Upper lobe of right lung (tissue), 1 donor: ENCODE measurements at places on chromosomes 13 and 19. TPM values are rescaled to one million over a fixed set of nuclear protein-coding genes. Genes with fewer than 3 reads are reported as not detected.
A peak's percentile ranks its signal among the peaks of the same experiment; 100 is the strongest.

- no peaks in the 10 kb centered on the region for H3K36me3 ChIP-seq
- DNase-seq: no peak
These were observed 318.0 kb upstream of the KLF12 start for GRCh38 chr13:74452176-74452575.

GRCh38 chr13:37531049-37531448, 67.5 kb downstream of the POSTN start:
- H3K27me3 ChIP-seq: no peaks in the 10 kb centered on the region
- DNase-seq: no peak
- no peak overlapping the region for H3K4me3 ChIP-seq
- no peaks in the 10 kb centered on the region for H3K4me1 ChIP-seq
- H3K36me3 ChIP-seq: no peaks in the 10 kb centered on the region

DNA sequence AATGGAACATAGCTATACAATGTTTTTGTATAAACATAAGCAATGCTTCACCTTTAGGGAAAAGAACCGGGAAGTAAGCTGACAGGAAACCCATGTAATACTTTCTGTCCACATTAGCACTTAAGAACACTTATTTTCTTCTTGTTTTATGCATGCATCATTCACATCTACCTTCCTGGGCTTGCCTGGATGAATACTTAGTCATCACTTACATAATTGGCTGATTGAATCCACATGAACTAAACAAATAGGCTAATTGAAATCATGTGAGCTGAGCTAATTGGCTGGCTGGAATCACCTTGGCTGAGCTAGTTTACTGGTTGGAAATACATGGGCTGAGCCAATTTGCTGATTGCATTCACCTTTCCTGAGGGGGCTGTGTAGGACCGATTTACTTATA, 78.8 kb downstream of the ZNF726 start:
- no peaks in the 10 kb centered on the region for H3K4me1 ChIP-seq
- H3K27ac ChIP-seq: no peak overlapping the region
- no peak for DNase-seq
- no peaks in the 10 kb centered on the region for H3K27me3 ChIP-seq
- no peak overlapping the region for H3K4me3 ChIP-seq

DNA sequence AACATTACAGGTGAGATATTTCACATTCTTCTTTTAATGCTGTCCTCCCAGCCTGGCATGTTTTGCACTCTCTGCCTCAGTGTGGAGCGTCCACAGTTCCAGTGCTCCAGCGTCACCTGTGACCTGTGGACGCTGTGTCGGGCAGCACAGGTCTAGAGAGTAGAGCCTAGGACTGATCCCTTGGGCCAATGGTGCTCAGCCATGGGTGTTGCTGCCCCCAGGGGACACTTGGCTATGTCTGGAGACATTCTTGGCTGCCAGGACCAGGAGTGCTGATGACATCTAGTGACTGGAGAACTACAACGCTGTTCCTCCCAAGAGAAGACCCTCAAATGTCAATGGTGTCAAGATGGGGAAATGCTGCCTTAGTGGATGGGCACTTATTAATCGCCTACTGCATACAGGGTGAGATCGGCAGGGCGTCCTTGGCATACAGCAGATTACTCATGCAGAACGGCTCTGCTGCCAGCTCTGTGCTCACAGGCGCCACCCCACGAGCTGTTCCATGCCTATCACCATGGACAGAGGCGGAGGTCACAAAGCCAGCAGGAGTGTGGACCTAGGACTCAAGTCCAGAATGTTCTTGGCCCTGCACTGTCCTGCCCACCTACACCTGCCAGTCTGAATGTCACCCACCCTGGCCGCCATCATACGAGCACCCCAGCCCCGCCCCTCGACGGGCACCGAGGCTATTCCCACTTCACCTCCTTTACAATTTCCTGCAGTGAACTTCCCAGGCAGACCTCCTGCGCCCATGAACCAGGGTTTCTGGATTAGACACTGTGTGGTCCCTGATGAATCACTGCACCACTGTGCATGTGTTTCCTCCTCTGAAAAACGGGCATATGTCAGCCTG, 13.9 kb upstream of the MADCAM1 start:
- no peak for DNase-seq
- no peak overlapping the region for H3K4me3 ChIP-seq
- no peaks in the 10 kb centered on the region for H3K36me3 ChIP-seq
- H3K4me1 ChIP-seq: no peaks in the 10 kb centered on the region

DNA sequence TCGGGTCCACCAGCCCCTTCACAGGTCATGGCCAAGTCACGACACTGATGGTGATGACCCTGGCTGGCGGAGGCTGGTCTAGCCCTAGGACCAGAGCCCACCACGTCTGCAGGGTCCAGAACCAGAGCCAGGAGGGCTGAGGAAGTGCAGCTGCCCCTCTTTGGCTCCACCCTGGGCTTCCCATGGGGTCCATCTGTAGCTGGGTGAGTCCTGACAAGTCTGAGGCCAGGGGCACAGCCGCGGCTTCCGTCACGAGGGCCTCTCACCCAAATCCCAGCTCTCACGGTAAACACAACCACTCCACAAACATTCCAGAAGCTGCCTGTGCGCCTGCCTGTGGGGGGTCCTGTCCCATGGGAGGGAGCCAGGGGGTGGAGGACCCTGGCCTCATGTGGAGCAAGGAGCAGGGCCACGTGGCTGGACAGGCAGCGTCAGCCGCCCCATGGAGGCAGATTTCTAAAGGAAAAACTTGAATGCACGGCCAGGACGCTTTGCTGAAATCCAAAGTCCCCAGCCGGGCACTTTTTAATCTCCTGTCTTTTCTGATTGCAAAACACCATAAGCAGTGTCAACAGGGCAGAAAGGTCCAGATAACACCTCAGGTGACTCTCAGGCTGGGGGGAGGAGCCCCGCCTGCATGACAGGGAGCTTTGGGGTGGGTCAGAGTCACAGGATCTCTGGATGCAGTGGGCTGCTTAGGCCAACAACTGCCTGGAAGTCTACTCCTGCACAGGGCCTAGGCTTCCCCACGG, 29.9 kb downstream of the CEBPG start:
- H3K4me3 ChIP-seq: no peak overlapping the region
- H3K27me3 ChIP-seq: no peaks in the 10 kb centered on the region
- H3K4me1 ChIP-seq: peaks cover 21% of the 10 kb centered on the region

DNA sequence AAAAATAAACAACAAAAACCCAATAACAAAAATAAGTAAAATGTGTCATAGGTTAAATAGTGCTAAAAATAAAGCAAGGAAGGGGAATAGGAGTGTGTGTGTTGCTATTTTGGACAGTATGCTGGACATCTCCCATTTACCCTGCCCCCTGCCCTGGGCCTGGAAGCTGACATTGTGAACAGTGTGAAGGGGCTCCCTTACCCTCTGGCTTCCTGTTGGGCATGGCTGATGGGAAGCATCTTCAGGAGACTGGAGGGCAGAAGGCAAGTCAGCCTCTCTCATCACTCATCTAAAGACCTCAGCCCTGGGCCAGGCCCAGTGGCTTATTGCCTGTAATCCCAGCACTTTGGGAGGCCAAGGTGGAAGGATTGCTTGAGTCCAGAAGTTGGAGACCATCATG, 26.7 kb downstream of the KCTD15 start:
- H3K36me3 ChIP-seq: no peaks in the 10 kb centered on the region
- no peaks in the 10 kb centered on the region for H3K27me3 ChIP-seq
- no peak overlapping the region for H3K4me3 ChIP-seq
- H3K27ac ChIP-seq: no peak overlapping the region

DNA sequence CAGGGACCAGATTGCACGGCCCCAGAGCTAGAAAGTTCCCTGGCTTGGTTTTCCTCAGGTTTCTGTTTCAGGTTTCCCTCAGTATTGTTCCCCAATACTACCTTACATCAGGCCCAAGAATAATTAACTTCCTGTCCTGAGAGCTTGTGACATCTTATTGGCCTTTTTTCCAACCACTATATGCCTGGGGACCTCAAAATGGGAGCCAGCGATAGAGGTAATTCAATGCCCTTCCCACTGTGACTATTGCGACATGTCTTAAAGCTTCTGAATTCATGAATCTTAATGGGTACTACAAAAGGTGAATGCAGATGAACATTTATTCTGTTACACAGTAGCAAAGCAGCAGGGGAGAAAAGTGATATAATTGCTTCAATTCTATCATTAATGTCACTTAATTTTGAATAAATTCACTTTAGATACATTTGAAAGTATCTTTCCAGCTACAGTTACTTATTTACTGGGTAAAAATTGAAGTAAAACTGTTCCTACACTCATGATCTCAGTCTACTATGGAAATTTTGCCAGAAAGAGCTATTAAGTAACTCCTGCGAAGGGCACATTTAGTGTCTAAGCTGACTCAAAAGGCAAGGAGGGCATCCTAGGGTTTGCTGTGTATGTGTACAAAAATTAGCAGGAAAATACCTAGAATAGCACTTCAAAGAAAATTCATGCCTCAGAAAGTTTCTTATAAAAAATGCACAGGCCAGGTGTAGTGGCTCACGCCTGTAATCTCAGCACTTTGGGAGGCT, 4.1 kb downstream of the CRYL1 start:
- peaks cover 3% of the 10 kb centered on the region for H3K4me1 ChIP-seq
- no peaks in the 10 kb centered on the region for H3K27me3 ChIP-seq
- H3K36me3 ChIP-seq: no peaks in the 10 kb centered on the region
- DNase-seq: no peak
- no peak overlapping the region for H3K27ac ChIP-seq

DNA sequence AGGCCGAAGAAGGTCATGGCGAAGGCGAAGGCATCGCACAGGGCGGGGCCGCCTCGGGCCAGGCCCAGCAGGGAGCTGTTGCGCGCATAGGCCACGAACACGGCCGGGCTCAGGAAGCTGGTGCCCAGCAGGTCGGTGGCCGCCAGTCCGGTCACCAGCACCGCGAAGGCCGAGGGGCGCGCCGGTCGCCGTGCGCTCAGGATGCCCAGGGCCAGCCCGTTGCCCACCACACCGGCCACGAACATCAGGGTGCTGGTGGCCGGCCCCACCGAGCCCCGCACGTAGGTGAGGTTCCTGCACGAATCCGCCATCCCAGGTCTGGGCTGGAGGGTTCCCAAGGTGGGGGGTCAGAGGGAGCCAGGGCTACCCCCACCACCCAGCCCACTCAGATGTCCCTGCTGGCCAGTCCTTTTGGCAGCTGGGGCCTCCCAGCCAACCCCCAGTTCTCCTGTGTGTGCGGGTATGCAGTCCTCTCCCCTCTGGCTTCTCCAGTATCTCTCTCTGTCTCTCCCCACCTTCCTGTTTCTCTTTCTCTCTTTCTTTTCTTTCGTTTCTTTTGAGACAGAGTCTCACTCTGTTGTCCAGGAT, 880 bp downstream of the PTGIR start:
- peak overlapping the region; percentile 43 for H3K4me3 ChIP-seq
- no peaks in the 10 kb centered on the region for H3K27me3 ChIP-seq
- H3K4me1 ChIP-seq: peaks cover 38% of the 10 kb centered on the region
- DNase-seq: no peak
- peak overlapping the region; percentile 76 for H3K27ac ChIP-seq

DNA sequence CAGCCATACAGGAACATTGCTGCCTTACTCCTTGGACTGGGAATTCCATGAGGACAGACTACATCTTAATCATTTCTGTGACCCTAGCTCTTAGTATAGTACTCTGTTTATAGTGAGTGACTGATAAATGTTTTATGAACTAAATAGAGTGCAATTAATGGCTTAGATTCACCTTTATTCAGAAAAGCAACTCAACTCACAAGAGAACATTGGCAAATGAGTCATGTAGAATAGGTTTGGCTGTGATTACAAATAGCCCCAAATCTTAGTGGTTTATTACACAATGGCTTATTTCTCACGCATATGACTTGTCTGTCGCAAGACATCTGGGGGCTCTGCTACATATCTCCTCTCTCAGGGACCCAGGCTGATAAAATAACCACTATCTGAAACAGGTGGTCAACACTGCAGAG, 121.6 kb upstream of the KL start:
- no peak for DNase-seq
- no peak overlapping the region for H3K27ac ChIP-seq
- no peaks in the 10 kb centered on the region for H3K4me1 ChIP-seq

The GNG8 gene
- total RNA-seq: not detected

The PDE4C gene
- total RNA-seq: 7.6 TPM

- peaks cover 25% of the 10 kb centered on the region for H3K36me3 ChIP-seq
- DNase-seq: no peak
- peaks cover 13% of the 10 kb centered on the region for H3K4me1 ChIP-seq
- H3K4me3 ChIP-seq: no peak overlapping the region
These were observed 10.0 kb upstream of the C19orf33 start for GRCh38 chr19:38294090-38294489.

GRCh38 chr13:77521595-77522367, 13.7 kb upstream of the SCEL start:
- no peak overlapping the region for H3K4me3 ChIP-seq
- no peaks in the 10 kb centered on the region for H3K36me3 ChIP-seq
- no peaks in the 10 kb centered on the region for H3K4me1 ChIP-seq
- H3K27me3 ChIP-seq: peaks cover 4% of the 10 kb centered on the region
- peak overlapping the region; percentile 56 for H3K27ac ChIP-seq

The MBD3L1 gene
- total RNA-seq: not detected

- no peak overlapping the region for H3K27ac ChIP-seq
- no peaks in the 10 kb centered on the region for H3K36me3 ChIP-seq
- H3K4me1 ChIP-seq: no peaks in the 10 kb centered on the region
- DNase-seq: no peak
These were observed 27.6 kb downstream of the SCEL start for GRCh38 chr13:77563111-77563510.

DNA sequence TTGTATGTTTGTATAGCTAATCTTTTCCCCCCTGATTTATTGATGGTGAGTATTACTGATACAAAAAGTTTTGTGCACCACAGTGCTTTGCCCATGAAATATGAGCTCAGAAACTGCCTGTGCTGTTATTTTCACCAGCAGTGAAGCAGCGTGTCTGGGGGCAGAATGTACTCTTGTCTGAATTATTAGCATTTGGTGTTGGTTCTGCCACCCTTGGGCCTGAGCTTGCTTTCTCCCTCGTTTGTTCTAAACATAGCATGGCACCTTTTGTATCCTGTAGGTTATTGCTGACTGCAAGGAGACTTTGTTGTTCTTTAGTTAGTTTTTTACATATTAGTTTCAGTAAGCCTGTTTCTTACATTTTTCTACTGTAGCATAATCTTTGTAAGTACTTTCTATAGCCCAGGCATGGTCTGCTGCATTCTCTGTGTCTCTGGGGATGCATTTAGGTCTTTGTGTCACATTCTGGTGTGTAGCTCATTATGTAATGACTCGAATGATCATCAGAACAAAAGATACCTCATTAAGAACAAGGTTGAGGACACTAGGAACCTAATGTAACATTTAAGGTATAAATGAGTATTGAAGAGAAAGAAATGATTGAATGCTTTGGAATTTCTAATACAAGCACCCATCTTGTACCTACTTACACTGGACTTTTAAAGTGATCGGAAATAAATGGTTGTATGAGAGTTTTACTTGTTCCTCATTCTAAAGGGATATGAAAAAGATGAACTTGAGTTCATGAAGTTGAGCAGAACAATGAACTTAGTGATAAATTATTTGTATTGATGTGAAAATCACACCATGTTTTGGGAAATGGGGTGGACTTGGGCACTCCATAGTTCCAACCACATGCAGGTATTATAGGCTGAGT, 50.3 kb upstream of the GPI start:
- no peak overlapping the region for H3K27ac ChIP-seq
- H3K27me3 ChIP-seq: no peaks in the 10 kb centered on the region
- no peak for DNase-seq
- H3K36me3 ChIP-seq: no peaks in the 10 kb centered on the region
- H3K4me1 ChIP-seq: peaks cover 28% of the 10 kb centered on the region
